Gastroesophageal sphincter (tissue), 4 donors: ENCODE measurements at places on chromosomes 12 and 14.
A peak's percentile ranks its signal among the peaks of the same experiment; 100 is the strongest.

- no peak for ATAC-seq
Observed at GRCh38 chr12:4445156-4446101, at the start of gene FGF6. FGF6 (minus strand) TSS chr12:4445815; CDS start chr12:4445570, 245 bp downstream.

GRCh38 chr14:95541346-95541745, 6.5 kb downstream of the GLRX5 start:
- no peak for ATAC-seq

- ATAC-seq = no peak
Observed at GRCh38 chr12:116697305-116697704, 40.6 kb downstream of the SPRING1 start.

DNA sequence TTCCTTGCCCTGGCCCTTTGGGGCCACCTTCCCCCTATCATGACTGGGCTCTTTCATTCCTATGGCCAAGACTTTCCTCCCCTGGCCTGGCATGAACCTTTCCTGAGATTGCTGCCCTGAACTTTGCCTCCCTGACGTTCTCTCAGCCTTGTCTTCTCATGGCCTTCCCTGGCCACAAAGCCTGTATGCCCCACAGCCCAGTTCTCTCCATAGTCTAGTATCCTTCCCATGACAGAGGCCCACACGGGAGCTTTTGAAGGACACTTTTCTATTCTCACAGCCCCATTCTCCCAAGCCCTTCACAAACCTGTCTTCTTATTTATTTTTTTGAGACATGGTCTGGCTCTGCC, 4.5 kb upstream of the RNU7-1 start:
- ATAC-seq = no peak

GRCh38 chr14:92254786-92255185, 68.2 kb upstream of the SLC24A4 start:
- ATAC-seq = peak; percentile 81
